T-helper 2 cell (primary cell): ENCODE measurements at places on chromosomes 5 and 9.

GRCh38 chr5:149489605-149490037, 61.6 kb downstream of the CSNK1A1 start:
- DNase-seq = no peak

DNA sequence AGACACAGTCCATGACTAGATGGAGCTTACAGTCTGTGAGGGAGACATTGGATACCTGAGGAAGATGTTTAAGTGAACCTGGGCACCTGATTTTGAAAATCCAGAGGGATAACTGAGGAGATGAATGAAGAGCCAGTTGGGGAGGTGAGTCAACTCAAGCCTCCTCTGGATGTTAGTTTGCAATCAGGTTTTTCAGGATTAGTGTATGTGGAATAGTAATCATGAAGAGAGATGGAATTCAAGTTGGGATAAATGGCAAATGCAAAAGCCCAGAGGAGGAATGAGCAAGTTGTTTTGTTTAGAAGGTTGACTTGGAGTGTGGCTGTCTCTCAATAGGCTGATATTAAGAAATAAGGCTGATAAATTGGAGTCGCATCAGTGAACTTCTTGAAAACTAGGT, 28.9 kb downstream of the PRDM6 start:
- no peak for DNase-seq

DNA sequence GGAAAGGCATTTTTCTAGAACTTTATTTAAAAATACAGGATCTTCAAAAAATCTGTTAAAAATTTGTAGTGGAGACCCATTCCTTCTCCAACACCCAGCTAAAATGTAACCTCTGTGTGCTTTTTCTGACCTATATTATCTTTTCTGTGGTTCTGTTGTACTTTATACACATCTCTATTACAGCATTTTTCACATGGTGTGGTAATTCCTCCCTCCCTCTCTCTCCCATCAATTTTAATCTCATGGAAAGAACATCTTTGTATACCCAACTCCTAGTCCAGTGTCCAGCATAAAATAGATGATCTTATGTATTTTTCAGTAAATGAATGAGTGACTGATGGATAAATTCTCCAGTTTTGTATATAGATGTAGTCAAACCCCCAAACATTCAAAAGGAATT, 183.4 kb upstream of the KLF9 start:
- DNase-seq = no peak

DNA sequence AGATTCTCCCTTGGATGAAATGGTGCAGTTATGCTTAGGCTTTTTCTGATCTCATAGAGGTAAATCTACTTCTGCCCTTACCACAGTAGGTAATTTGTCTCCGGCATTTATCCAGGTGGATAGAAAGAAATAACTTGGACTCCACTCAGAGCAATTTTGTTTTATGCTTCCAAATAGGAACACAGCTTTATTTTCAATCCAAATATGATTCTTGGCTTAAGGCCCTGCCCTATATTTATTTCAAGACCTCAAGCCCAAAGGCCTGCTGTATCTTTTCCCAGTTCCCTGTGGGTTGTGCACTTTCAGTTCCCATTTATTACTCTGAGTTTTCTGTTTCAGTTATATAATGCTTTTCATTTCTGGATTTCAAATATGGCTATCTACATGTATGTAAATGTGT, 274.2 kb upstream of the SMC2 start:
- DNase-seq = no peak

- no peak for DNase-seq
Measured at GRCh38 chr9:86891886-86892437, 55.3 kb downstream of the GAS1 start.
